ENCODE measurements at places on chromosomes 1 and 21.

DNA sequence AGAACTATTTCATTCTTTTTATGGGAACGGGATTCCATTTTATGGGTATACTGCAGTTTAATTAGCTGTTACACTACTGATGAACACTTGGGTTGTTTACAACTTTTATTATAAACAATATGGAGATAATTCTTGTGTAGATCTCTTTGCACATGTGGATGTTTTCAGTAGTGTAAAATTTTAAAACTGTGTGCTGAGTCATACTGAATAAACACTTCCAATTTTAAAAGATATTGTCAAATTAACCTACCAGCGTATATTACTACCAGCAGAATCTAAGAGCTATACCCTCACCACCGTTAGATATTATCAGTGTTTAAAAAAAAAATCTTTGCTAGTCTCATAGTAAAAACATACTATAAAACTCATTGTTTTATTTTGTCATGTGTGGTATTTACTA is 106.1 kb downstream of the CC2D1B start:
- DNase-seq = no peak

- peak; percentile 97 for DNase-seq
Measured at GRCh38 chr1:169312084-169312954, 55.3 kb downstream of the NME7 start.

- no peak for DNase-seq
Measured at GRCh38 chr1:178645157-178645807, 79.8 kb upstream of the RALGPS2 start.

- no peak for DNase-seq
Measured at GRCh38 chr1:231612393-231613089, 14.0 kb upstream of the DISC1 start.

DNA sequence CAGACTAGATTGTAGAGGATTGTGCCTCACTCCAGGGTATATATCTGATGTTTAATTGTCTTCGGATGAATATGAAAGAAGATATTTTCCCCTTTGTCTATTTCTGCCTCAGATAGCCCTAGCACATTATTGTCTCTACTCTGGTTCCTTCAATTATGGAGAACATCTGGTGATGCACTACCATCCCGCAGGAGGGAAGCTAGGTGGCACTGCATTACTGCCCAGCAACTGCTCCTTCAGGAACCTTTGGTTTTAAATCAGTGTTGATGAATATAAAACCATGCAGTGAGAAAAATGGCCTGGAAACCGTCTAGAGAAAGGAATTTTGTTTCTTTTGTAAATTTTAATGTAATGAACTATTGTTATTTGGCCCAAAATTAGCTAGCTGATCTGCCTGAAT is 68.5 kb downstream of the GPR88 start:
- DNase-seq = peak; percentile 78

DNA sequence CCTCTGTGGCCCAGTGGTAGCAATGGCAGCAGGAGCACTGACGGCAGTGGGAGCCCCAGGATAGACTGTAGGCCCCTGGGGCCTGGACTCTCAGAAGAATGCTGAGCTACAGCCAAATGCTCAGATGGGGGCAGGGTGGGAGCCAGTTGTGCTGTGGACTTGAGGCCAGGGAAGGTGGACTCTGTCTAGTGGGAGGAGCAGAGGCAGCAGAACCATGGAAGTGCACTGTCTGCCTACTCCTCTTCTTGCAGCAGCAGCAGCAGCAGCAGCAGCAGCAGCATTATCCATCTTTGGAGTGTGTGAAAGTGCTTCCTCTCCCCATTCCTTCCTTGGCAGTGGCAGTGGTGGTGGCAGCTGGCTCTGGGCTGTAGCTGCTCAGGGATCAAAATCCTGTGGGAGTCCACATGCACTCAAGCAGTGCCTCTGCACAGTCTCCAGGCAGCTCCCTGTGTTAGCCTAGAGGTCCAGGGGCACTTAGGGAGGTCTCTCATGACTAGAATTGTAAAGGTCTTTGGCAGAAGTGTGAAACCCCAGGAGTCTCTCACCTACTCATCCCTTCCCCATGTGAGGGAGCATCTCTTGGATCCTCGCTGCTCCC is 917.9 kb upstream of the B3GALT2 start:
- DNase-seq = peak; percentile 3

- DNase-seq = peak; percentile 37
Measured at GRCh38 chr1:179146476-179146875, 64.6 kb downstream of the TOR3A start.

DNA sequence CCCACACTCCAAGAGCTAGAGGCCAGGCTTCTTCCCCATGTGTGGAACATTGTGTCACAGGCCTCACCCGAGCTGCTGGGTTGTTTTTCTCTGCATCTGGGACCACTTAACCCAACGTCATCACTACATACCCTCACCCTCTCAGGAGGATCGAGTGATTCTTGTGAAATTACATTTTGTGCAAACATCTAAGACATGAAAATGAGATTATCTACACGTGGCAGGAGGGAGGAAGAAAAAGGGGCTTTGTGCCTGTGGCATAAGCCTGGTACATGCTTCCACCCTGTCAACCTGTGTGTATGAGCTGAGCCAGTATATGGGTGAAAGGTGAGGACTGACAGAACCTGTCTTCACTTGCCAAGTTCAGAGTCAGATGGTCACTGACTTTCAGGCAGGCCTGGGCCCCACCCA is 1.6 kb downstream of the CPT2 start:
- peak; percentile 61 for DNase-seq

GRCh38 chr1:151459331-151460046 is at the start of gene POGZ:
TSS of gene POGZ (minus strand) at chr1:151459494. CDS start at chr1:151442204, 17,290 bp downstream.
- peak; percentile 94 for DNase-seq

DNA sequence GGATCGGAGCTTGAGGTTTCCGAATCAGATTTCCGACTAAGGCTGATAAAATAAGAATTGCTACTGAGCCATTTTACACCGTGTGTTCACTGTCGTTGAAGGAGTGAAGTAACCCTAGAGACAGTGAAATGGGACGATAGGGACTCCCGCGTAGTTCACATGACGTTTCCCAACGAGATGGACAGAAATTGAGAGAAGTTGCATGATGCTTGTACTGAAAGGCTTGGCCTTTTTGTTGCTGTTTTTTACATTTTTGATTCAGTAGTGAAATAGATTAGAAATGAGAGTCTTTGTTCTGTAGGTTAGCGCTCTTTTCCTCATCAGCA is 1.2 kb downstream of the KHDRBS1 start:
- DNase-seq = no peak

GRCh38 chr21:35423709-35424108 is 374.6 kb upstream of the RUNX1 start:
- DNase-seq = peak; percentile 59

GRCh38 chr1:2567083-2567679 is 11.0 kb downstream of the TNFRSF14 start:
- DNase-seq = no peak

- peak; percentile 42 for DNase-seq
Measured at GRCh38 chr1:221794079-221794670, 52.3 kb upstream of the DUSP10 start.

GRCh38 chr1:50604580-50604979 is 181.3 kb upstream of the DMRTA2 start:
- DNase-seq = no peak

GRCh38 chr1:159187647-159188374 is 16.4 kb downstream of the CADM3 start:
- DNase-seq = no peak

DNA sequence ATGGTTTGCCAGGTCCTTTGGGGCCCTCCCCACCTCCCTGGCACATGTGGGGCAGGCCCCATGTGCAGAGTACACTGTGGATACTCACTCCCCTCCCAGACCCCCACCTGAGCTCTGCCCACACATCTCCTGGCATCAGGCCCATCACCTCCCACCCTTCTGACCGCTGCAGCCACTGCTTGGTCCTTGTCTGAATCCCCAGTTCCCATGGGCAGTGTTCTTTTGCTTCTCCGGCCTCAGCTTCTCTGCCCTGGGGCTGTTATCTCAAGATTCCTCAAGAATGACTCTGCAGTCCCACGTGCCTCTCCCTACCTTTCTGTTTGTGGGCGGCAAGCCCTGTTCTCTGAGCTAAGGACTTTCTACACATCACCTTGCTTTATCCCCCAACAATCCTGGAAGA is 187.7 kb upstream of the EDN2 start:
- peak; percentile 92 for DNase-seq

DNA sequence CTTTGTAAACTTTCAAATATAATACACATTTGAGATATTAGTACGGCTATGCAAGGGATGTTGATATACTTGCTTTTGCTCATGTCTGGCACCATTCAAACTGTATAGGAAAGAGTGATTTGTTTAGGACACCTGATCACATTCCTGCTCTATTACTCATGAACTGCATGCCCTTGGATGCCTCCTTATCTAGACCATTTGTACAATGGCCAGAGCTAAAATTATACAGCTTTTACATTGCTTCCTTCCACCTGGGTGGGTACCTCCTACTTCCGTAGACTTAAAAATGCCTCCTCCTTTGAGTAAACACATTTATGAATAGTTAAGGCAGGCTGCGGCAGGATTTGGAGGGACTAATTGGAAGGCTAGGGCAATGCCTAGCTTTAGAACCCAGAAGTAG is 85.4 kb upstream of the PBX1 start:
- no peak for DNase-seq

GRCh38 chr1:192967211-192967877 is 91.8 kb downstream of the UCHL5 start:
- no peak for DNase-seq

GRCh38 chr21:36692835-36693488 is 6.0 kb upstream of the SIM2 start:
- no peak for DNase-seq
